Naive thymus-derived CD4-positive, alpha-beta T cell (primary cell): ENCODE measurements at places on chromosomes 1 and 21. TPM values are rescaled to one million over a fixed set of nuclear protein-coding genes. Genes with fewer than 3 reads are reported as not detected.

Gene SH3D21
- polyA plus RNA-seq: 0.37 TPM

Gene NEK2
- polyA plus RNA-seq: not detected

Gene MIS18A
- 13.8 TPM for polyA plus RNA-seq

Gene KRTAP13-4
- polyA plus RNA-seq: not detected

Gene PRRC2C
- 107 TPM for polyA plus RNA-seq

Gene CHAF1B
- polyA plus RNA-seq: 1.9 TPM

Gene CFHR5
- not detected for polyA plus RNA-seq

Gene CACNA1S
- not detected for polyA plus RNA-seq

Gene IFI16
- 46.1 TPM for polyA plus RNA-seq

Gene ITLN2
- polyA plus RNA-seq: not detected

Gene SELENBP1
- polyA plus RNA-seq: not detected

Gene P3H1
- 11.8 TPM for polyA plus RNA-seq

DNA sequence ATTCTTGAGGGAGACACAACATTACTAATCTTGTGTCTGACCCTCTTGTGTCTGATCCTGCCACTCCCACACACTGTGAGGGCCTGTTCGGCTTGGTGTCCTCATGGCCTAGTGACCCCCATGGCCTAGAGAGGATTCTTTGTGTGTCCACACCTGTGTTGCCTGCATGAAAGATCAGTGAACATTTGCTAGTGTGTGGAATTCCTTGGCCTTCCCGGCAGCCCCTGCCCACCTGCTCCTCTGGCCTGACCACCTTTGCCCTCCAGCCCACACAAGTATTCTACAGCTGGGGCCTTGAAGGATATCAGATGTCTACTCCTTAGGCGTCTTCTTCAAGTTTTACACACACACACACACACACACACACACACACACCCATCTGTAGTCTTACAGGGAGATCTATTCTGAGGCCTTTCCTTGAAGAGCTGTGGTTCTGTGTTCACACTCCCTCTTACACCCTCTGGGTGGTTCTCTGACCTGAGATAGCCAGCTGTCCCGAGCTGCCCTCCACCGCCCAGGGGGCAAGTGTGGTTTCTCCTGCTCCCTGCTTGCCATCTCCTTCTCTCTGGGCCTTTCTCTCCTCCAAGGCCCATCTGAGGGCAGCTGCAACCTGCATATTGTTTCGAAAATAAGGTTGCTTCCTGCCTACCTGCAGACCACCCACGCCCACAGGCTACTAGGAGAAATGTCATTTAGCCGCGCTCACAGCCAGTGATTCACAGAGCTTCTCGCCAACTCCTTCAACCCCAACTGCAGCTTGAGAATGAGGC lies 45.4 kb downstream of the CD247 start:
- DNase-seq: no peak

GRCh38 chr1:168689726-168690602 lies 39.0 kb downstream of the DPT start:
- no peak for DNase-seq

- DNase-seq: peak; percentile 18
These were observed 1.8 kb downstream of the AGPAT3 start for GRCh38 chr21:43866659-43867331.

GRCh38 chr1:43858324-43858723 lies 75.3 kb upstream of the ARTN start:
- DNase-seq: no peak

DNA sequence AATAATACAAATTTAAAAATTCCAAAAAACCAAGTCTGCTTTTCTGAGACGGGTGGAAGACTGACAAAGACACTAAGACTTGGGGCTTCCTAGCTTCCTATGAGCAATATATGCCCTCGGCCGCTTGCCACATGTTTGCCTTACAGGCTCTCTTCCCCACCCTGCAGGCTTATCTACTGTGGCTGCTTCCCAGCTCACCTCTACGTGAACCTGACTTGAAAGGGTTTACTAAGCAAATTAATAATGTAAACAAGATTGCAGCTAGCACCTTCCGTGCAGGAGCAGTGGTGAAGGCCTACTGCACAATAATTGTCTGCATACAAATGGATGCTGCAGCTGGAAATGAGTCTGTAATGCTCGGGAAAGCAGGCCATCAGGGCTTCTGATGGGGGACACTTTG lies 152.9 kb upstream of the DAB1 start:
- DNase-seq: no peak

GRCh38 chr1:62309906-62310305 lies 9.3 kb downstream of the KANK4 start:
- DNase-seq: no peak

GRCh38 chr1:173330149-173330951 lies 123.2 kb upstream of the TNFSF4 start:
- DNase-seq: no peak

- no peak for DNase-seq
These were observed 445.4 kb downstream of the NEGR1 start for GRCh38 chr1:71836904-71837303.

GRCh38 chr21:28922368-28922767 lies 70.3 kb downstream of the LTN1 start:
- no peak for DNase-seq

GRCh38 chr1:43731867-43732531 lies 24.7 kb downstream of the ST3GAL3 start:
- no peak for DNase-seq

DNA sequence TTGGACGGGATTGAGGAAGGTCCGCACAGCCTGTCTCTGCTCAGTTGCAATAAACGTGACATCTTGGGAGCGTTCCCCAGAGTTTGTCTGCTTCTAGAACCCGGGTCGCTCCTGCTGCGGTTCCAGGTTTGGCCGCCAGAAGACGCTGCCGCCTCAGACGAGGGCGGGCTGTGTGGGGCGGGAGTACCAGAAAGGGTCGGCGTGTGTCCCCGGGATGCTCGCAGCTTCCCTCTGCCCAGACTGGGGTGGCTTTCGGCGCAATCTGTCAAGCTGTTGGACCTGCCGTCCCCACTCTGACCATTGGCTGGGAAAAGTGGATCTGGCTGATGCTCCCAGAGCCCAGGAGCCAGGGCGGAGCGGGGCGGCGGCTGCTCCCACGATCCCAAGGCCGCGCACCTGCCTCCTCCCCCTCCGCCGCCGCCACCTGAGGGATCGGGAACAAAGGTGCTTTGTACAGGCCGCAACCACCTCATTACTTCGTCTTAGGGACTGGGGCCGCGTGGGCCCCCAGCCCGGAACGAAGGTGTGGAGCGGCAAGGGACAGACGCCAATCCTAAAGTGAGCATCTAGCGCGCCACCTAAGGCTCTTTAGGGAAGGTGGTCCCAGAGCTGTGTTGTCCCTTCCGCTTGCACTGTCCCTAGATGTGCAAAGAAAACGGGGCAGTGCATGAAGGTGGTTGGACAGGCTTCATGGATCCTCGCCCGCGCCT lies 683 bp upstream of the EFNA4 start:
- no peak for DNase-seq

DNA sequence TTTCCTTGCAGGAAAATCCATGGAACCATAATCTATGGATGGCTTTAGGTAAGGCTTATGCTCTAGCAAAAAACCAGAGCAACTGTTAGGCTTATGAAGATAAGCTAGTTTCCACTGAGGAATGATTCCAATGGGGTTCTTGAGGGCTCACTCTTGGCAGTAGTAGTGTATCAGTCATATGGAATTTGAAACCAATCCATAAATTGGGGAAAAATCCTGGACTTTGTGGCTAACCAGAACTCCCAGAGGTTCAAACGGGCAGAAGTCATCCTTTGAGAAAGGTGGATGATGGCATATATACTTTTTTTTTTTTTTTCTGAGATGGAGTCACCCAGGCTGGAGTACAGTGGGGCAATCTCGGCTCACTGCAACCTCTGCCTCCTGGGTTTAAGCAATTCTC lies 54.2 kb upstream of the ATF3 start:
- DNase-seq: no peak

DNA sequence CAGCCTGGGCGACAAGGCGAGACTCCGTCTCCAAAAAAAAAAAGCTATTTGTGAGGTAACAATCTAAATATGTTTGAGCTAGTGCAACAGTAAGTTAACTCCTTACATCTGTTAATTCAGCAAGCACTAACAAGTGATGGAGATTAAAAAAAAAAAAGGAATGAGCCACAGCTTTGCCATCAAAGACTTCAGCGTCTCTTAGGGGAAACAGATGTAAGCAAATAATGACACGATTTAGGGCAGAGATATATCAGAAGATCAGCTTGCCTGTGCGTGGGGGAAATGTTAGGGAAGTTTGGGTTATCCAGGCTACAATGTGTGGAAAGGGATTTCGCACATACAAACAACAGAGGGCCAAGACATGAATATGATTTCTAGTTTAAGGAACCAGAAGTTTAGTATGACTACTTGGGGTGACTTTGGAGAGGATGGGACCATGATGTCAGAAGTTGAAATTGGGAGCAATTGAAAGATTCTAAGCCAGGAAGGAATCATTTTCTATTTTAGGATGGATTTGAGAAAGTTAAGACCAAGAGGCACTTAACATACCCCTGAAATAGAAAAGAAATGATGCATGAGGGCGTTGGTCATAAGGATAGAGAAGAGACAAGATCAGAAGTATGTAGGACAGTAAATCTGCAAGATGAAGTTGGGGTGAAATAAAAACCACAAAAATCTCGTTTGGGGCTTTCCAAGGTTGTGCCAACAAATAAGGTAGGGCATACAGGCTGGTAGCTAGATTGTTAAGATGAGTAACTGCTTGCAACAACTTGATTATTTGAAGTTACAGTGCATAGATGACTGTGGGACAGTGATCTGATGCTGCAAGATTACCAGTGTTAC lies 2.4 kb upstream of the BRWD1 start:
- DNase-seq: peak; percentile 37

GRCh38 chr1:217425422-217425821 lies 205.5 kb downstream of the GPATCH2 start:
- DNase-seq: no peak

- DNase-seq: no peak
These were observed 8.6 kb upstream of the RAB29 start for GRCh38 chr1:205783904-205784303.

GRCh38 chr1:37998913-37999429 lies 6.3 kb downstream of the FHL3 start:
- no peak for DNase-seq

DNA sequence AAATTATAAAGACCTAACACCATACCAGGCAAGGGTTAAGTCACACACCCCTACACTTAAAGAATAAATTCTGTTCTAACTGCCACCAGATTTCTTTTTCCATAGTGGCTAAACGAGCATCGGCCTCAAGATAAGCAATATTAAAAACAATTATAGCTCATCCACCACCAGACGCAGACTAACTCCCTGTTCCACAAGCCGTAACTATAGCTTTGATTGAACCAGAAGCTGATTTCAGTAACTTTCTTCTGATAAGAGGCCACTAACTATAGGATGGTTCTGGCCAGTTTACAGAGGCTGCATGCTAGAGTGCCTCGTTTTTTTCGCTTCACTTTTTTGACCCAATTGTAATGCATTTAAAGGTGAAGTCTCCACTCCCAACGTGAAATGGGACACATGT lies 238.8 kb downstream of the MRPL39 start:
- no peak for DNase-seq

DNA sequence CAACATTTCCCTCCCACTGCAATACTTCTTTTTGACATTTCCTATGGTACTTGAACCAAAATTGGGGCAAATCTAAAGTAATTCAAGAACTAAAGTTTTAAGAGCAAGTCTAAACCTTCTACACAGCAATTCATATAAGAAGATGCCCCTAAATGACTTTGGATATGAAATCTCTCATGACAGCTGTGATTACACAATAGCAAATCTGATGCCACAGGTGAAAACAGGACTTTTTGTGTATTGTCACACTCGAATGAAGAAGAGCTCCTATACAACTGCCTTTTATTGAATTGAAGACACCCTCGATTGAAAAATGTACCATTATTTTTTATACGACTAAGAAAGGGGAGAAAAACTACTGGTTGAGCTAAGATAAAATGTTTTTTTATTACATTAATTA lies 59.6 kb upstream of the DYNLT5 start:
- no peak for DNase-seq

- DNase-seq: no peak
These were observed at the start of gene KISS1 for GRCh38 chr1:204196068-204196795. KISS1 (minus strand) TSS chr1:204196491; CDS start chr1:204192876, 3,615 bp downstream.

DNA sequence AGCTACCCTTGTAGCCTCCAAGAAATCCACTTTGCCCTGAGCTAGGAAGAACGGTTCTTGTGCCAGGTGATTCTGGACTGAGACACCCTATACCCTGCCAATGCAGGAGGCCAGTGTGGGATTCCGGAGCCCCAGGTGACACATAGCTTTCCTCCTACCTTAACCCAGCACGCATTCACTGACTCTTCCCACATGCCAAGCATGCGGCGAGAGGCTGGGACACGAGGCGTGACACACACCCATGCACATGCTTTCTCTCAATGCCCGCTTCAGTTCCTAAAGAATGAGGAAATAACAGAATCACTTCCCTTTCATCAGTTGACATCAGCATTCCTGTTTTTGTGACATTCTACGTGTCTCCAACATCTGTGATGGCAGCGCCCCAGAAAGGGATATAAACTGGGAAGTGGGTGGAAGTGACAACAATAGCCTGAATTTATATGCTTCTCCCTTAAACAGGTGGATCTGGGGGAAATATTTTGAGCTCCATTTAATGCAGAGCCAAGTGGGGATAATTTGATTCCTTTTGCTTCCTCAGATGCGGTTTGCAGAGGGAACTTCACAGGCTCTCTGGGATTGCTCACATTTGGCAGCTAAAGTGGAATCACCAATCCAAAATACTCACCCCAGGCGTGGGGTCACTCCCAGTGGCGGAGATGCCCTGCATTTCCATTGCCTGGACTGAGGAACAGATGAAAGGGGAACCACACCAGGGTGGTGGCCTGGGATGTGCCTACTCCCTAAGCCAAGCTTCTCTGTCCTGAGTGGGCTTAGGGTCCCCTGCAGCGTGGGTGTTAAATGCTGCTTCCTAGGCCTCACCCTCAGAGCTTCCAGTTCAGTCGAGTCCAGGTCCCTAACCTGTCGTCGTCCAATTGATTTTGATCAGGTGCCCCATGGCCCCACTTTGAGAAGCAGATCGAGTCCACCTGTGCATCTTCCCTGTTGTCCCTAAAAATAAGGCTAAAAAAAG lies 445.1 kb downstream of the SIPA1L2 start:
- no peak for DNase-seq

DNA sequence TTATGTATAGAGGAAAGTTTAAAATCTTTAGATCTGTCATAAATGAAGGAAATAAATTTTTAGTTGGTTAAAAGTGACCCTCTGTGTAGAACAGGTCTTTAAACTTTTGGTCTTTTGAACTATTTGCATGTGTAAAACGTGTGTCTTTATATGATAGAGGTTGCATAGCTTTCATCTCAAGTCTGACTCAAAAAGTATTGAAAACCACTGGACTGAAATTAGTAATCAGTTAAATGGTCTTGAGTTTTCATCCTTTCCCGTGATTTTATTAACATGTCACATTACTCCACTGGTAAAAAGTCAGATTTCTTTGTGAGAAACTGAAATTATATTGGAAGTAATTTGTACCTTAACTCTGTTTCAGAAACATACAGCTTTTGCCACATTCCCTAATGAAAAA lies 1.8 kb downstream of the RNPC3 start:
- no peak for DNase-seq

- DNase-seq: no peak
These were observed 262.9 kb upstream of the SNX7 start for GRCh38 chr1:98398649-98399048.

DNA sequence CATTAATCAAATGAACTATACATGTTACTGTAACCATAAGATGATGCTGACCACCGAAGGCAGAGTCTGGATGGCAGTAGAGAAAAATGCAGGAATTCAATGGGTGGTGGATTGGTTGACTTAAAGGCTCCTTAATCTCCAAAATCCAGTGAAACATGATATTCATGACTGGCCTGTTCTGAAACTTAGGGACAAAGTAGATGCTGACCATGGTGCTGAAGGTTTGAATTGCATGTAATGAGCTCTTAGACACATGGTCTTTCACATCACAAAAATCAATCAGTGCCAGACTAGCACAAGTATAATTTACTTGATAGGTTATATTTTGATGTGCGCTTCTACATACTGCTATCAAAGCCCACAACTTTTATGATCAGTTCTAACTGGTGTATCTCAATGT lies 30.9 kb upstream of the NTMT2 start:
- no peak for DNase-seq
